Thoracic aorta (tissue), 2 donors: ENCODE measurements at places on chromosomes 5 and 9. TPM values are rescaled to one million over a fixed set of nuclear protein-coding genes. Genes with fewer than 3 reads are reported as not detected.

DNA sequence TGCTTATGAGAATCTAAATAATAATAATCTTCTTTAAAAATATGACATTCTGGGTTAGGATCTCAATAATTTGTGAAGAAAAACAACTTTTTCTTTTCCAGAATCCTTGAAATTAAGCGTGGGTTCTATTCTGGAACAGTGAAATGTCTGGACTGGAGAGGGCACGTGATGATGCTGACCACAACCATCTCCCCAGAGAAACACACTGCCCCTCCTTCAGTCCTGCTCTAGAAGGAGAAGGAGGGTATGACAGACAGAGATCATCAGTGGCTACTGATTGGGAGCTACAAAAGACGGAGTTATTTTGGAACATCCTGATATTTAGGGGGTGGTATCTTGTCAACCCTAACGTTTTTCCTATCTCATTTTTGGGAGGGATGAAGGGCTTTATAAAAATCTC lies 40.2 kb downstream of the MEF2C start:
- DNase-seq, result no peak

Gene BARHL1
- total RNA-seq, result not detected

Gene PCDHB9
- total RNA-seq, result 9.6 TPM

Gene SHISAL2B
- total RNA-seq, result not detected

DNA sequence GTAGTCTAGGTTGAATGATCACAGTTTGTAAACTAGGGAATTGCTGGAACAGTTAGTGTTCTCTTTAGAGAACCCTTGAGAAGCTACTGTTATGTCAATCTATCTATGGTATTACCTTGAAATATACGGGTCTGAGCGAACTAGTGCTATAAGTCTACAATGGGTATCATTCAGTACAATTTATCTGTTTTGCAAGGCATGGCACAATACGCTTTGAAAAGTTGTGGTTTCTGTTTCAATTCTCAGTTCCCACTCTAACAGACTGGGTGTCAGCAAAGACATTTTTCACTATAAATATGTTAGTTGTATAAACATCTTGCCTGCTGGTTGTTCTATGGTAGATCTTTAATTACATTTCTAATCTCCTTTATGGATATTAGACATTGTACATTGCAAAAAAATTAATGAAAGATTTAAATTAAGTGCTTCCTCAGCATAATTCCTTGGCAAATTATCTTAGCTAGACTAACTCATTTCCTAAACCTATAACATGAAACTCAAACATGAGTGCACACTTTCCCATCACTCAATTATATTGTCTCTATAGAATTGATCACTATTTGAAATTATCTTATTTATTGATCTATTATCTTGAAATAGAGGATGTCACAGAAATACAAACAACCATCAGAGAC lies 24.9 kb upstream of the SLCO6A1 start:
- DNase-seq, result no peak

- no peak for DNase-seq
Measured at GRCh38 chr5:81450940-81451339, 57.0 kb upstream of the ACOT12 start.

- no peak for DNase-seq
Measured at GRCh38 chr5:52682492-52682891, 105.2 kb upstream of the ITGA1 start.

DNA sequence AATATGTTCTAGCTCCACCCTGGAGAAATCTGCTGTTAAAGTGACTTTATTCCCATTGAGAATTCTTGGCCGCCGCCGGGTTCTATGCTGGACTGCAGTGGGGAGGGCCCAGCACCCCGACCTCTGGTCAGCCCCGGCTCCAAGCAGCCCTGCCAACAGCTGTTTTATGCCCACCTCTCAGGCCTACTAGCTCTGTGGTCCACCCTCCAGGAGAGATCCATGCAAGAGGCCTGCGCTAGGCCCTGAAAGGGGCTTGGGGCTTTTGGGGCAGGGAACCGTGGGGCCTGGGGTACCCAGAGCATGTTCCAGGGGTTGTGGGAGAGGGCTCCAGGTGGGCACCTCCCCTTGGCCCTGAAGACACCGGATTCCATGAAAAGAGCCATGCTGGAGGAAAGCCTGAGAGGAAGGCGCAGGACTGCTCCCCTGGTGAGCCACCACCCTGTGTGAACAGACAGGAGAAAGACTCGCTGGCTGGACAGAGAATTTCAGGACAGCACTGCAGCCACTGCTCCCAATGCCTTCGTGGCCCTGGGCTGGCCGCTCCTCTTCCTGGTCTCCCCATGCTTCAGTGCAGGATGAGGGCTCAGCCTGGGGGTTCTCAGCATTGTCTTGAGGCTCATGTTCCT lies 44.6 kb upstream of the RUFY1 start:
- no peak for DNase-seq
